HT1080 (cell line): ENCODE measurements at places on chromosomes 6 and 20. TPM values are rescaled to one million over a fixed set of nuclear protein-coding genes. Genes with fewer than 3 reads are reported as not detected.

The SLC22A16 gene
- not detected in 2 replicates for total RNA-seq

The TRIM10 gene
- total RNA-seq = not detected in 2 replicates

The KHDC1 gene
- 2.6 and 4.2 TPM in 2 replicates for total RNA-seq

The SMIM29 gene
- total RNA-seq = 66.1 and 70.6 TPM in 2 replicates

The CALHM6 gene
- total RNA-seq = 0.31 TPM in 1 of 2 replicates, not detected in the other

The HLA-DOA gene
- not detected in 2 replicates for total RNA-seq

The LY86 gene
- not detected in 2 replicates for total RNA-seq
